Pancreas (tissue), 10 donors: ENCODE measurements at places on chromosomes 1 and 21. TPM values are rescaled to one million over a fixed set of nuclear protein-coding genes. Genes with fewer than 3 reads are reported as not detected.

OR14A2 gene
- not detected for total RNA-seq

MROH7 gene
- 2.2 TPM for total RNA-seq

NTMT2 gene
- total RNA-seq: not detected

DNA sequence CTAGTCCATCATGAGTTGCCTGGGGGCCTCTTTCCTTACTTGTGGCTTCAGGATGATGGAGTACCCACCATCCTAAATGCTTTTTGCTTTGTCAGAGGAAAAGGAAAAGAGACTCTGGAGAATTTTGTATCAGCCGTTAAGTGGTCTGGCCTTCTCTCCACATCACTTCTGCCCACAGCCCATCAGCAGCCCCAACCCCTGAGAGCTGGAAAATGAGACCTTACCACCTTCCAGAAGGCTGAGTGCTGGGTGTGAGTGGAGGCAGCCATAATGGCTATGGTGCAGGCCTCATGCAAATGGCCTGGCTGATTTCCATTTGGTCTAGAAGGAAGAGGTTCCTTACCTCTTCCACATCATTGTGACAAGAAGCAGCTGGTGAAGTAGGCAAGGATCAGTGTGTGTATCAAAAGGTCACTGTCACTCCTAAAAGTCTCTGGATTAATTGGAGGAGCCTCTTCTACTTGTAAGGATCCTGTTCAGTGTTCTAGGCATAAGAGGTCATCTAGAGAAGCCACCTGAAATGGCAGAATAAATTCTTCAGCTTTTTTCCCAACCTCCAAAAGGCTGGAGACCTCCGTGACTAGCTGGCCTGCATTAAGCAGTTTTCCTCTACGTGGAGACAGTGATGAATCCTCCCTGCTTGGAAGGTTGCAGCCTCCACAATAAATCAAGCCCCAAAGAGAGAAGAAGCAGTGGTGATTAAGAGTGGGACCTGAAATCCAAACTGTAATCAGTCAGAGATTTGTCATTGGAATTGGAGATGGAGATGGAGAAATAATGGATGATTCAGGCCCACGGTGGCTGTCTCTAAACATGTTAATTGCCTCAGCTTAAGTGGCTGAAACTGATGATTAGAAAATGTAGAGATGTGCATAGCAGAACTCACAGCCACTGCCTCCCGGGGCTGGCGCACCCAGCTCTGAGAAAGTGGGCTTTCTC lies 111.5 kb downstream of the CNIH3 start:
- H3K36me3 ChIP-seq: no peaks in the 10 kb centered on the region
- no peaks in the 10 kb centered on the region for H3K4me1 ChIP-seq
- H3K27me3 ChIP-seq: no peaks in the 10 kb centered on the region
- no peak overlapping the region for H3K4me3 ChIP-seq
- no peak overlapping the region for H3K27ac ChIP-seq
- no peak for DNase-seq

GRCh38 chr1:77085109-77085508 lies 134.1 kb downstream of the PIGK start:
- no peaks in the 10 kb centered on the region for H3K36me3 ChIP-seq
- H3K4me3 ChIP-seq: no peak overlapping the region
- H3K27me3 ChIP-seq: no peaks in the 10 kb centered on the region
- H3K27ac ChIP-seq: no peak overlapping the region
- no peaks in the 10 kb centered on the region for H3K4me1 ChIP-seq

GRCh38 chr1:77948841-77949424 lies 29.9 kb downstream of the FUBP1 start:
- H3K36me3 ChIP-seq: no peaks in the 10 kb centered on the region
- H3K27ac ChIP-seq: no peak overlapping the region

- no peak overlapping the region for H3K27ac ChIP-seq
- H3K36me3 ChIP-seq: no peaks in the 10 kb centered on the region
- H3K4me3 ChIP-seq: no peak overlapping the region
- no peaks in the 10 kb centered on the region for H3K4me1 ChIP-seq
- H3K27me3 ChIP-seq: peaks cover 4% of the 10 kb centered on the region
- no peak for DNase-seq
These were observed 93.3 kb downstream of the IGSF21 start for GRCh38 chr1:18200918-18201317.

GRCh38 chr1:117828201-117828600 lies 101.2 kb downstream of the GDAP2 start:
- peaks cover 16% of the 10 kb centered on the region for H3K4me1 ChIP-seq

DNA sequence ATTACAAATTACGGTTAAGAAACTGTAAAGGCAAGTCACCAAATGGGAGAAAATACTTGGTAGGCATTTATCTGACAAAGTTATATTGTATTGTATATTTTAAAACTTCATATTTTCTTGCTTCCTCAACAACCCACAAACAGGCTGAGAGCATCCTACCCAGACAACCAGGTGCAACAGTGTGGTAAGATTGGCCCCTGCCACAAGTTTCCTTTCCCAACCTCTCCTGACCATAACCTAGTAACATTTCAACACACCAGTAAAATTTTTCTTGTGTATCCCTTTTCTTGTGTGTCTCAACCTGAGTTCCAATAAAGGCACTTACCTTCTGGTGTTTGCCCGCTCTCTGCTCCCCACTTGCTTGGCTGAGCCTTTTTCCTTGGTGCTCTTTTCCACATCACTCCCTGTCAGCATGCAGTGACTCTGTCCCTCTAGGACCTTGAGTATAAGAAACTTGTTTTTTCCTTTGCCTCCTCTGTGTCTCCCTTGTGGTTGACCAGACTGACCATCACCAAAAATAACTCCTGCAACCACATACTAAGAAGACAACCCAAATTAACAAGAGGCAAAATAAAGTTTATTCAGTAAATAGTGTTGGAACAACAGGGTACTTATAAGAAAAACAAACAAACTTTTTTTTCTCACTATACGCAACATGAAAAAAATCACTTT lies 40.9 kb downstream of the FCRL3 start:
- no peaks in the 10 kb centered on the region for H3K4me1 ChIP-seq
- H3K27ac ChIP-seq: no peak overlapping the region
- H3K27me3 ChIP-seq: no peaks in the 10 kb centered on the region
- no peaks in the 10 kb centered on the region for H3K36me3 ChIP-seq

DNA sequence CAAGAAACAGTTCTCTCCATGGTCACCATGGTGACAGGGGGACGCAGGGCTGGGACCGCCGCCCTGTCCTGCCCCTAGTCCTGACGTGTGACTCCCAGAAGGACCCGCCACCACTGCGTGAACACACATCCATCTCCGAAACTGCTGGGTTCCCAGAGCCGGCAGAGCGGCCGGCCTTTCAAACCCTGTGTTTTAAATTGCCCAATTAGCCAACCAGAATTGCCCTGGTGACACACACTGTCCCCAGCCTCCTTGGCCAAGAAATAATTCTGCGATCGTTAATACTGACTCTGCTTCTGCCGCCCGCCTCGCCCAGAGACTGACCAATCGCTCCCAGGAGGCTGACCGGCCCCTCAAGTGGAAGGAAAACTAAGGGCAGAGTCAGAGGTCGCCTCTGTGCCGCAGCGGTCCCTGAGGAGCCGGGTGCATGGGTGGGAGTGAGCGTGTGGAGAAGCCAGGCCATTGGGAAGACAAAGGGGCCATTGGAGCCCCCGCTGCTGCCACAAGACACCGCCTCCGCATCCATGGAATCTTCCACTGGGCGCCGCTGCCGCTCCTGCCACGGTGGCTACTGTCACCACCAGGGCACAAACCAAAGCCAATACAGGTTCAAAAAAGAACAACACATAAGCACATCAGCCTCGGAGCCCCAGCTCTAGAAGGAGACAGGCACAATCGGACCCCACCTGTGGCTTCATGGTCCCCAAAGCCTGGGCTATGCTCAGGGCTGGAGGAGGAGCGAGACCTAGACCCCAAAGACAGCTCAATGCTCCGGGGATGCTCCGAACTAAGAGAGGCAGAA lies 273.2 kb downstream of the NPHP4 start:
- no peaks in the 10 kb centered on the region for H3K36me3 ChIP-seq
- no peaks in the 10 kb centered on the region for H3K4me1 ChIP-seq
- no peak overlapping the region for H3K27ac ChIP-seq
- H3K4me3 ChIP-seq: no peak overlapping the region
- DNase-seq: no peak

DNA sequence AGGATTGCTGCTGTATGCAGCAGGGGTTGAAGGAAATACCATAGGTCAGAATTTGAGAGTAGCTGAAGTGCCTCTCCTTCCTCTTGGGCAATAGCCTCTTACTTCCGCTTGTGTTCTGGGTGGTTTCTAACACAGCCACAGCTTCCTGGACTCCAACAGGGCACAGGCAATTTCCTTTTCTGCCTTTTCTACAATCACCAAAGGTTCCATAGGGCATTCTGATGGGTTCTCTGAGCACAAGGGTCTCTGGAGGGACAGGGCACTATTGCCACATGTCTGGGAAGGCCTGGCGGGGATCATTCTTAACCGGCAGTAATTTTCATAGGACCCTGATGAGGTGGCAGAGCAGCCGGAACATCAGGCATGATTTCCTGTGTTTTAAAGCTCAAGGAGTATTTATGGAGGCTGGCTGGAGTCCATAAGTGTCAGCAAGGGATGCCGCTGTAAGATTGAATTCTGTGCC lies 5.5 kb upstream of the AGTRAP start:
- no peaks in the 10 kb centered on the region for H3K27me3 ChIP-seq
- no peak overlapping the region for H3K27ac ChIP-seq
- H3K4me3 ChIP-seq: no peak overlapping the region
- DNase-seq: no peak

DNA sequence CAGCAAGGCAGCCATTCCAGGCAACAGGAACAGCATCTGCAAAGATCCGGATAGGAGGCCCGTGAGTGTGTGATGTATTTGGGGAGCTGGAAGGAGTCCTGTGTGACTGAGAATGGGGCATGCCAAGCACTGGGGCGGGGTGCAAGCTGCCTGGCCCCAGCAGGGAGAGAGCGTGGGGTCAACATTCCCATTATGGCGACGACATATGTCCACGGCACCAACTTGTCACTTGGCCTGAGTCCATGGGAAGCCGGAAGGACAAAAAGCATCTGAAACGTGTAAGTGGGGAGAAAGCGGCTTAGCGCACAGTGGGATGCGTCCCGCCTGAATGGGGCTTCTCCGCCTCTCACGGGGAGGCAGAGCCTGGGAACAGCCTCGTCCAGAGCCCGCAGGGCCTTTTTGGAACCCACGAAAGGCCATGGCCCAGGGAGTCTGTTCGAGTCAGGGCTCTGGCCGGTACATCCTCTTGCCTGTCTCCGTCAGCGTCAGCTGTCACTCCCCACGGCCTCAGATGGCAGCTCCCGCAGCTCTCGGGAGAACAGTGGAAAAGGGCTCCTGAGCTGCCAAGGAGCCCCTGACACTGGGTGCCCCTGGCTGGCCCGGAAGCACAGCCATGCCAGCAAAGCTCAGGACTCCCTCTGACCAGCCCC lies 12.4 kb downstream of the EPHB2 start:
- no peak for DNase-seq
- no peaks in the 10 kb centered on the region for H3K4me1 ChIP-seq
